ENCODE measurements at places on chromosomes 16 and 17.

GRCh38 chr16:85611444-85612190 is 1.5 kb upstream of the GSE1 start:
- DNase-seq = peak; percentile 58

DNA sequence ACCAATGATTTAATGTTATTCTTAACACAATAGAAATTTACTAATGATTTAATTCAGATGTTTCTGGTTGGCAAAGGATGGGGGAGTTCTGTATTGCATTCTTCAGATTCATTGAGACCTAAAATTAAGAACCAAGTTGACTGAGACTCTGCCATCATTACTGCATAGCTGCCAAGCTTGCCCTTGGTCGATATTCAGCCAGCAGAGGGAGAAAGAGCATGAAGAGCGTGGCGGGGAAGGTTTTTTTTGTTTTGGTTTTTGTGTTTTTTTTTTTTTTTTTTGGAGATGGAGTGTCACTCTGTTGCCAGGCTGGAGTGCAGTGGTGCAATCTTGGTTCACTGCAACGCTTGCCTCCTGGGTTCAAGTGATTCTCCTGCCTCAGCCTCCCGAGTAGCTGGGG is 659.4 kb upstream of the EEF2KMT start:
- DNase-seq = no peak

GRCh38 chr16:969508-970385 is 1.0 kb downstream of the LMF1 start:
- DNase-seq = no peak

GRCh38 chr16:976389-976931 is 5.1 kb upstream of the SOX8 start:
- DNase-seq = no peak

DNA sequence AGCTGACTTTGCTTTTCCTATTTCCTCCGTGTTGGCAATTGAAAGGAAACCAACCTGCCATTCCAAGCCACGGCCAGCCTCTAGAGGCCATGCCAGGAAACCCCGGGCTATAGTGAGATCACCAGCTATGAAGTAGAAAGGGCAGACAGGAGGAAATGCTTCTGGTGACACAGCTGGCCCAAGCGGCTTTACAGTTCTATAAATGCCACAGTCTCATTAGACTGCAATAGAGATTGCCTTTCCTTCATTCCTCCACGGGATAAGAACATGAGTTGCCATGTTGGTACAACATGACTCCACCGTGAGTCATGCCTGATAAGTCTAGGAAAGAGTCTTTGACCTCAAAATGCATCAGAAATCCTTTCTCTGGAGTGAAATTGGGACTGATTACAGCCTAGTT is 384.9 kb downstream of the GRIN2A start:
- no peak for DNase-seq

DNA sequence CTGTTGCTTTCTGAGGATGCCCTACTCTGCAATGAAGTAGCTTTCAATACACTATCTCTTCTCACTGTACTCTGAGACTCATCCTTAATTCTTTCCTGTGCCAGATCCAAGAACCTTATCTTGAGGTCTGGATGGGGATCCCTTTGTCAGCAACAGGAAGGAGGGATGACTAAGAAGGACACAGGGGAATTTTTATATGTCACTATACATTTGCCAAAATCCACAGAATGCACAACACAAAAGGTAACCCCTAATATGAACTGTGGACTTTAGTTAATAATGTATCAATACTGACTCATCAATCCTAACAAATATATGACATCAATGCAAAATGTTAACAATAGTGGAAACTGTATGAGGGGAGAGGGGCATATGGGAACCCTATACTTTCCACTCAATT is 4.7 kb upstream of the RBBP6 start:
- no peak for DNase-seq

DNA sequence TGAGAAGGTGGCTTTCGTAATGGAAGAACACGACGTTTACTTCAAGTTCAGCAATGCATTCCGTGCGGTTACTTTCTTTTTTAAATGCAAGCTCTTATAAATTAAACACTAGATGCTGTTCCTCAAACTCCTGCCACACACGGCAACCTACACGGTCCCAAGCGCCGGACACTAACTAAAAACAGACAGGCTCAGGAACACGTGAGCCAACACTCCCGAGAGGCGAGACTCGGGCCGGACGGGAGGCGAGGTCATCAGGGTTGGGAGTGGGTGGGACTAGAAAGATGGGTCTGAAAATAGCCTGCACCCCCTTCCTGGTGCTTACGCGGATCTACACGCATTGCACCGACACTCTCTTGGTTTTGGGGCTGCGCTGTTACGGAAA is 6.4 kb downstream of the CLCN7 start:
- DNase-seq = no peak

- peak; percentile 98 for DNase-seq
Observed at GRCh38 chr16:30571445-30572322, at the start of gene ZNF688. ZNF688 (minus strand) TSS chr16:30571714; CDS start chr16:30571629, 85 bp downstream.

DNA sequence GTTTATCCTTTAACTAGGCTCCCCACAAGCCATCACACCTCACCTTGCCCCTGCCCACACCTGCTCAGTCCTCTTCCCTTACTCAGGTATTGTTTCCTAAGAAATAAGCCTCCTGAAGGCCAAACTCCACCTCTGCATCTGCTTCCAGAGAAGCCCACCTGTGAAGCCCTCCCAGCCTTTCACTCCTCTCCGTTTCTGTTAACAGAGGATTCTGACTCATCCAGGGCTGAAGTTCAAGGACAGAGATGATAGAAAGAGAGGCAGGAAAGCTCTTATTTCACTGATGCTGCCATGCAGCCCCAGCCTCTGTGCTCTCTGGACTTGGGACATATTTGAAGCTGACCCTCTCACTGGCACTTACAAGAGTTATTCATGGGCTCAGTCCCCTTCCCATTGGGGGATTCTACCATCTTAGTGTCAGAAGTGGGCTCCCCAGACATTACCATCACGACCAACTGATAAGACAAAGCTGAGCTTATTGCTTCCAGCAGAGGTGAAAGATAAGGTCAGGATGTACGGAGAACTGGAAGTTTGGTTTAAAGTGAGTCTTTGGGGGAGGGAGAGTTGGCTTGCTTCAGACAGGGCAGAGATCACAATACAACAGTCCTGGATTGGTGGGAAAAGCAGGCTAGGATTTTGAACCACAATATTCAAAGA is 35.3 kb upstream of the XYLT2 start:
- DNase-seq = no peak

GRCh38 chr17:30345527-30346075 is 11.7 kb upstream of the TMIGD1 start:
- no peak for DNase-seq

DNA sequence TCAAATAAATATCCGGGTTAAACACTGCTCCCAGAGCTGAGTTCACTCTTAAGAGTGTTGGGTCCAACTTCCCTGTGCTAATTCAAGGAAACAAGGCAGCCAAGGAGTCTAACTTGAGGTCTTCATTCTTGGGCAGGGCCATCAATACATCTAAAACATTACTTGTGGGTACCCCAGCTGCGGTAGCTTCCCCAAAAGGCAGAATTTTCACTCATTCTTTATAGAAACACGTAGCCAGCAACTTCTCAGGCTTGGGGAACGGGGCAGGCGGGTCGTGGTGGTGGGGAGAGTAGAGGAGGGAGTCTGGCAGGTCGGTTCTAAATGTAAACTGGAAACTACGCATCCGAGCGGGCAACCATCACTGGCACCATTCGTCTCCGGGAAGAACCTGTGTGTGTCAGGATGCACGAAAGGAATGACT is 666 bp upstream of the METTL9 start:
- no peak for DNase-seq

DNA sequence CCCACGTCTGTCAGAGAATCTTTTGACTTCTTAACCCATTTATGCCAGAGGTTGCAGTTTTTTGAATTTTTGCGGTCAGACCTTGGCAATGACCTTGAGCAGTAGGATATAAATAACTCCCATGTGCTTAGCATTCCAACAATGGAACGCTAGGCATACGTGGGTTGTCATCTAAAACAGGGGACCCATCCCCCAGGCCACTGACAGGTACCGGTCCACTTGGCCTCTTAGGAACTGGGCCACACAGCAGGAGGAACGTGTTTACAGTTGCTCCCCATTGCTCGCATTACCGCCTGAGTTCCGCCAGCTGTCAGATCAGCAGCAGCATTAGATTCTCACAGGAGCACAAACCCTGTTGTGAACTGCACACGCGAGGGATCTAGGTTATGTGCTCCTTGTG is 76.8 kb upstream of the LGALS9 start:
- no peak for DNase-seq

- no peak for DNase-seq
Observed at GRCh38 chr17:38355251-38355650, 3.6 kb downstream of the SOCS7 start.

- no peak for DNase-seq
Observed at GRCh38 chr17:57622683-57623433, 122.2 kb downstream of the CCDC182 start.

GRCh38 chr17:39598630-39599003 is 9.1 kb downstream of the NEUROD2 start:
- DNase-seq = no peak

- DNase-seq = no peak
Observed at GRCh38 chr17:81163051-81163695, 2.1 kb upstream of the PVALEF start.

DNA sequence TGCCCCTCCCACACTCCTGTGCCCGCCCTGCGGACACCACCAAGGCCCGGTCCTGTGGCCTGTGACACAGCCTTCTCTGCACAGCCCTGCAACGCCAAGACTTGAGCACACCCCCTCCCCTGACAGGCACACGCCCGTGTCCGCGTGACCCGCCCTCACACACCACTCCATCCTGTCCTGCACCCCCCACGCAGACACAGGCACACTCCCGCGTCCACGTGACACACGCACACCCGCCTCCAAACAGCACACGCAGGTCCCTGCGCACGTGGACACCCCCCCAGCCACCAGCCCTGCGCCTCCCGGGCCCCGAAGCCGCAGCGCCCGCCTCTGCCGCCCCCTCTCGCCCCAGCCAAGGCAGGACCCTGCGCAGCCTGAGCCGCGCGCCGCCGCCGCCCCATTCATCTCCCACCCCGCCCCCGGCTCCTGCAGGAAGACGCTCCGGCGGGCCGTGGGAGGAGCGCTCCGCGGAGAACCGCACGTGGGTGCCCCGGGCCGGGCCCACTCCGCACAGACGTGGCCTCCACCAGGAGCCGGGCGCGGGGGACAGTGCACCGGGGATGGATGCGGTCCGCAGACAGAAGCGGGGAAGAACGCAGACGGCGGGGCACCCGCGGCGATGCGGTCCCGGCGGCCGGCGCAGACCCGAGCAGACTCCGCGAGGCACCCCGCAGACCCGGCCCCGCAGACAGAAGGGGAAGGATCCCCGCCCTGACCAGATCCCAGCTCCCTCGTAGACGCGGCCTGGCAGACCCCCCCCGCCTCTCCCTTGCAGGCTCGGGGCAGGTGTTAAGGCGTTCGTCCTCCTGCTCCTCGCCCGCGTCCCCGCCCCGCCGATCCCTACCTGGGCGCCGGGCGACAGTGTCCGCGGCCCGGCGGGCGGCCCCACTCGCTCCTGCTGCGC is 506 bp downstream of the CAMKK1 start:
- peak; percentile 60 for DNase-seq

GRCh38 chr17:79733692-79734070 is 2.9 kb downstream of the ENPP7 start:
- no peak for DNase-seq

DNA sequence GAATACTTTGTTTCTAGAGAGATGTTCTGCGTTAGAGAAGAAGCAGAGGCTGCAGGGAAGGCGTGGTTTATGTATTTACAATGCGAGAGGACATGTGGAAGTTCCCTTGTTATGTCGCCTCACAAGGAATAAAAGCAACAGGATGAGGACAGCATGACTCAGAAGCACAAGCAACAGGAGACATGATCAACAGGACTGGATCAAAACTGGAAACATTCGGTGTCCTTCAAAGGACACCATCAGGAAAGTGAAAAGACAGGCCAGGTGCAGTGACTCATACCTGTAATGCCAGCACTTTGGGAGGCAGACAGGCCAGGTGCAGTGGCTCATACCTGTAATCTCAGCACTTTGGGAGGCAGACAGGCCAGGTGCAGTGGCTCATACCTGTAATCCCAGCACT is 52.6 kb downstream of the CCDC57 start:
- no peak for DNase-seq

DNA sequence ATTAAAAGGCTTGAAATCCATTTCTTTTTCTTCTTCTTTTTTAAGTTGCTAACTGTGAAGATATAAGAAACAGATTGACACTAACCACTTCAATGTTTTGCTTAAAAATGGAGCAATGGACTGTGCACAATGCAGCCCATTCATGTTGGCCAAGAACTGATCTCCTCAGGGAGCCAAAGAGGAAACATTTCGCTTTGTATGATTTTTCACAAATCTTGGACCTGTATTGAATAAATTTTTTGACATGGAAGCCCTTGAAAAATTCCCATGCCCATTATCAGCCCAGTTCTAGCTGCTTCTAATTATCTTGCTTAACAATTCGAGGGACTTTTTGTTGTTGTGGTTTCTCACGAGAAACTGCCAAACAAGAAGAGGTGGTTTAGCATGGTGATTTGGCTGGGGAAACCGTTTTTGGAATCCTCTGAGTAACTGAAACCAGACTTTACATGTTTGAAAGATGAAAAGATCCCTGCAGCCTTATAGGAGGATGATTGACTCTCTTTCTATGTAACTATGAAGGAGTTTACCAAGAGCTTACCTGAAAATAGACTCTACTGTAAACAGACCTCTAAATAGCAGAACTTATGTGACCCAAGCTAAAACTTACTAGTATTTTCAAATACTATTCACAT is 1389.4 kb upstream of the GOT2 start:
- no peak for DNase-seq

Data from NCI-H1105 (cell line).